ENCODE measurements at places on chromosomes 7 and 10. TPM values are rescaled to one million over a fixed set of nuclear protein-coding genes. Genes with fewer than 3 reads are reported as not detected.

Gene PAX2
- not detected for total RNA-seq

Gene TSPAN15
- 1.1 TPM for total RNA-seq

Gene ERVW-1
- not detected for total RNA-seq

Gene ABCC2
- total RNA-seq, result 0.20 TPM

Gene ELOVL3
- not detected for total RNA-seq

Gene ZFAND4
- total RNA-seq, result 13.3 TPM

Gene SORBS1
- 0.93 TPM for total RNA-seq

Gene TPK1
- total RNA-seq, result 28.6 TPM

Gene EBLN1
- total RNA-seq, result not detected

Gene C10orf105
- 0.36 TPM for total RNA-seq

Gene FAM25C
- total RNA-seq, result not detected

Gene C10orf95
- total RNA-seq, result 0.14 TPM

Gene TMEM130
- 0.10 TPM for total RNA-seq

Gene TSPAN12
- not detected for total RNA-seq

Gene TMEM213
- total RNA-seq, result not detected

Gene HABP2
- total RNA-seq, result not detected

Gene ARMC3
- total RNA-seq, result not detected
